ENCODE measurements at places on chromosomes 13 and 19. TPM values are rescaled to one million over a fixed set of nuclear protein-coding genes. Genes with fewer than 3 reads are reported as not detected.
A peak's percentile ranks its signal among the peaks of the same experiment; 100 is the strongest.

ARRDC5 gene
- not detected for total RNA-seq

GRCh38 chr13:20547479-20547908 is 19.5 kb upstream of the IFT88 start:
- no peaks in the 10 kb centered on the region for H3K27me3 ChIP-seq
- no peaks in the 10 kb centered on the region for H3K36me3 ChIP-seq
- no peak overlapping the region for H3K4me3 ChIP-seq
- H3K27ac ChIP-seq = no peak overlapping the region
- no peak for DNase-seq

DNA sequence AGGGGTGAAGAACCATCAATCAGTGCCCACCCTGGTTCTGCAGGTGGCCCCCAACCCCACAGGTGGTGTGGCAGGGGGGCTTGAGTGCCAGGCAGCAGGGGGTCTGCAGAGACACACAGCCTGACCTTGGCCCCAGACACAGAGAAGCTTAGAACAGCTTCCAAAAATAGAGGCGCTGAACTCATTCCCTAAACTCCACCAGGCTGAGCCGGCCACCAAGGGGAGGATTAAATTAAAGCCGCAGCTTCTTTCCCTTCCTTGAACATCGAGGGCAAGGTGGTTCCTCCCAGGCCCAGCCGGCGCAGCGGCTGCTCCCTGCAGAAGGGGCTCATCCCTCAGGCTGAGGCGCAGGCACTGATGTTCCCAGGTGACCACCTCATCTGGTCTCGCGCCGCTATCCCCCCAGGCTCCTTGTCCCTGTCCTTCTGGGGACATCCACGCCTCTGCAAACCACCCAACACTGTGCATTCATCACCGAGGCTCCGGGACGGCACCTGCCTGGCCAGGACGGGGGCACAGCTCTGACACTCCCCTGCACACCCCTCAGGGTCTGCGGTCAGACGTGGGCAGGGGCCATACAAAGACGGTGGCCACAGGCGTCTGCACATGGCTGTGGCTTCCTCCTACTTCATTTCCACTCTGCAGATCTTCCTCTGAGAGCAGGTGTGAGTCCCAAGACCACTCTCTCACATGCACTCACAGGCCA is 30.9 kb downstream of the LAMP1 start:
- peaks cover 30% of the 10 kb centered on the region for H3K36me3 ChIP-seq
- DNase-seq = no peak
- H3K4me3 ChIP-seq = no peak overlapping the region
- peaks cover 6% of the 10 kb centered on the region for H3K4me1 ChIP-seq
- no peaks in the 10 kb centered on the region for H3K27me3 ChIP-seq
- peak overlapping the region; percentile 79 for H3K27ac ChIP-seq

PTGER1 gene
- 0.87 TPM for total RNA-seq

DNA sequence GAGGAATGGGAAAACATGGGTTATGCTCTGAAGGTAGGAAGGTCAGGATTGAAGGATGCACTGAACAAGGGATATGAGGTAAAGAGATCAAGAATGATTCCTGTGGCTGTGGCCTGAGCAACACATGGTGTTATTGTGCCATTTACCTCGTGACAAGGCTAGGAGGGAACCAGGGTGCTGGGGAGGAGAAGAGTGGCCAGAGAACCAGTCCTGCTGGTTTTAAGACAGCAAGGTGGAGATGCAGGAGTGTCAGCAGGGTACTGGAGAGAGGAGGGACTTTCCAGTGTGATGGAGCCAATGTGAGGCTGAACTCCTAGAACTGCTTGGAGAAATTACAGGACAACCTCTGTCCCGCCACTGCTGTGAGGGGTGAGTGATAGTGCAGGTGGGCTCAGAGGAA is 282.4 kb downstream of the MYO16 start:
- H3K27ac ChIP-seq = no peak overlapping the region
- peaks cover 26% of the 10 kb centered on the region for H3K4me1 ChIP-seq
- H3K4me3 ChIP-seq = no peak overlapping the region
- no peaks in the 10 kb centered on the region for H3K36me3 ChIP-seq
- DNase-seq = no peak

RAB3A gene
- total RNA-seq = 12.2 TPM

DNA sequence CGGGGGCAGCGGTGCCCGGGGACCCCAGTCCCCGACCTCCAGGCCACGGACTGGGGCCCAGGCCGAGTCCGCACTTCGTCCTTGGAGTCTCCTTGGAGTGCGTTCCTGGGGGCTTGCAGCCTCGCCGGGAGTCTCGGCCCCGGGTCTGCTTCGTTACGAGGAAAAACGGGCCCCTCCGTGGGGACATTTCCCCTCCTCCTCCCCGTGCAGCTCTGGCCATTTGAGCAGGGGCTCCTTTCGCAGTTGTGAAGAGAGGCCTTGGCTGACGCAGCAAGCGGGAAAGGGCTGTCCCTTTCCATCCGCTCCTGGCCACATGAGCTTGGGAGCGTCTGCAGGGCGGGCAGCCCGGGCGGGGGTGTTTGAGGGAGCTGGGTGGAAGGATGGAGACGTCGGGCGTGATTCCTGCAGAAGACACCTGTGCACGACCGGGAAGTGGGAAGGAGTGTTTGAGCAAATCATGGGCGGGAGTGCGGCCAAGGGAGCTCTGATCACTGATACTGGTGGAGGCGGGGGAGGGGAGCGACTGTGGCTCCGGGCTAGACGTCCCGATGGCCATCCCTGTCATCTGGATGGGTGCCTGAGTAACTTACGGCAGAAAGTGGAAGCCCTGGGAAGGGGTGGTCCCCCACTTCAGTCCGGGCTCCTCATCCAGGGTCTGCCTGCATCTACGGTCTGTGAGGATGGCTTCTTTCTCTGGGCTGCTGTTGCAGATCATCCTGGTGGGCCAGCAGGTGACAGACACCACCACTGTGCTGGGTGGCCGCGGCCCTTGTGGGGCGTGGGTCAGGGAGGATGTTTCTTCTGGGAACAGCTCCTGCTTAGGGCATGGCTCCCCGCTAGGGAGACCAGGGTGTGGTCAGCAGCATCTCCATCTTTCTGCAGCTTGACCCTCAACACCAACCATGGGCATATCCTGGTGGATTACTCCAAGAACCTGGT is 736 bp downstream of the GPI start:
- no peaks in the 10 kb centered on the region for H3K27me3 ChIP-seq
- H3K4me1 ChIP-seq = peaks cover 35% of the 10 kb centered on the region
- DNase-seq = peak; percentile 29
- H3K27ac ChIP-seq = peak overlapping the region; percentile 84
- peaks cover 41% of the 10 kb centered on the region for H3K36me3 ChIP-seq

KLK7 gene
- total RNA-seq = 0.66 TPM

IGFL3 gene
- not detected for total RNA-seq

- no peak for DNase-seq
- H3K36me3 ChIP-seq = no peaks in the 10 kb centered on the region
Measured at GRCh38 chr13:73062468-73062867, 3.7 kb downstream of the KLF5 start.

CGB3 gene
- total RNA-seq = not detected

GRCh38 chr19:44857837-44858236 is 11.7 kb downstream of the NECTIN2 start:
- no peak for DNase-seq
- H3K4me3 ChIP-seq = no peak overlapping the region
- H3K27me3 ChIP-seq = no peaks in the 10 kb centered on the region
- H3K36me3 ChIP-seq = peaks cover 45% of the 10 kb centered on the region

- H3K27ac ChIP-seq = no peak overlapping the region
- H3K4me1 ChIP-seq = peaks cover 7% of the 10 kb centered on the region
- peaks cover 2% of the 10 kb centered on the region for H3K27me3 ChIP-seq
- peaks cover 12% of the 10 kb centered on the region for H3K36me3 ChIP-seq
- H3K4me3 ChIP-seq = no peak overlapping the region
Measured at GRCh38 chr13:99572131-99572530, 70.9 kb downstream of the TM9SF2 start.

- H3K4me3 ChIP-seq = no peak overlapping the region
- H3K4me1 ChIP-seq = peaks cover 9% of the 10 kb centered on the region
- H3K36me3 ChIP-seq = no peaks in the 10 kb centered on the region
Measured at GRCh38 chr13:106899442-106899841, 331.5 kb upstream of the ARGLU1 start.

PSG6 gene
- total RNA-seq = not detected

DNA sequence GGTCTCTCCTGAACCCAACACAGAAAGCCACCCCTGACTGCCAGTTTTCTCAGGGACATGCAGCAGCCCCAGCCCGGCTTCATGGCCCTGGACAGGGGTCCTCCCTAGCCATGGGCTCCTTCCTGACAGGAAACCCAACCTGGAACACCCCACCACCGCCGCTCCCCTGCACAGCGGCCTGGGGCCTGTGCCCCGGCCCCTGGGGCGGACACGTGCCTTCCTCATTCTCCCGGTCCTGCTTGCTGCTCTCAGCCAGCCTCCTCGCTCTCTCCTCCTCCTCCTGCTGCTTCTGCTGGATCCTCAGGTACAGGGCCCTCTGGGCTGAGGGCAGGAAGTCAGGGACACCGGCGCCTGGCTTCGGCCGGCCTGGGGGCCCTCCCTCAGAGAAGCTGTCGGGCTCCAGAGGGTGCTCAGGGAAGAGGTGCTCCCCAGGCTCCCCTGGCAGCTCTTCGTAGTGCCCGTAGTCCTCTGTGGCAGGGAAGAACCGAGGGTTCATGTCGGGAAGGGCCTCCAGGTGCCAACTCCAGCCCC is 20.5 kb upstream of the TMEM160 start:
- no peaks in the 10 kb centered on the region for H3K4me1 ChIP-seq
- no peak overlapping the region for H3K27ac ChIP-seq
- H3K4me3 ChIP-seq = no peak overlapping the region
- no peaks in the 10 kb centered on the region for H3K27me3 ChIP-seq
- H3K36me3 ChIP-seq = peaks cover 39% of the 10 kb centered on the region

DNA sequence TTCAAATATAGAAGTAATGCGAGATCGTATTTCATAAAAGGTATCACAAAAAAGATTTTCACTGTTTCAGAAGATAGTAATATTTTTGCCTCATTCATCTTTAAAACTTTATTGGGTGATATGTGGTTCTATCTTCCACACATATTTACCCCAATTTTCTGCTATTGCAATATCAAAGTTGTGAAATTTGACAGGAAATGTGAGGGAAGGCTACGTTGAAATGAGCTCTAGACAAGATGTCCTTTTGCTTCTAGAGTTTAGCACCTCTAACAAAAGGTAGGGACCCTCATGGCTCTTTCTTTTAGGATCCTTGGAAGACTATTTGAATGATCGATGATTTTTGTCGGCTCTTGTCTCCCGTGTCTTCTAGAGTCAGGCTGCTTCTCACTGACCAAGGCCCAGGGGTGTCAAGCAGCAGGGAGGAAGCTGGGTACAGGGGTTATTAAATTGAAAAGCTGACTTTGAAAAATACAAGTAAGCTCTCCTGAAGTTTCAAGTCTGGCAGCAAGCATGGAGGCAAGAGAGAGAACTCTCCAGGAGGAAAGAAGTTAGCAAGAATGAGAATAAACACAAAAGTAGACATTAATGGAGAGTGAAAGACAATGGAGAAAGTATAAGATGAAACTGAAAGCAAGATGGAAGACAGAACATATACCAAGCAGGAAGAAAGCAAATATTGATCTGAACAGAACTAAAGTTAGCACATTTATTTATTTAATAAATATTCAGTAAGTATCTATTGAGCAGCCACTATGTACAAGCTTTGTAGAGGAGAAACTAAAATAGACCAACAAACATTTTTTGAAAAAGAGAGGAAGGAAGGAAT is 73.4 kb downstream of the RUBCNL start:
- peaks cover 26% of the 10 kb centered on the region for H3K27me3 ChIP-seq
- no peaks in the 10 kb centered on the region for H3K4me1 ChIP-seq
- no peaks in the 10 kb centered on the region for H3K36me3 ChIP-seq
- H3K27ac ChIP-seq = no peak overlapping the region
- no peak overlapping the region for H3K4me3 ChIP-seq

GRCh38 chr13:37037241-37037640 is 22.2 kb downstream of the SUPT20H start:
- no peak overlapping the region for H3K4me3 ChIP-seq
- peaks cover 83% of the 10 kb centered on the region for H3K36me3 ChIP-seq
- no peak overlapping the region for H3K27ac ChIP-seq
- no peaks in the 10 kb centered on the region for H3K27me3 ChIP-seq
- no peaks in the 10 kb centered on the region for H3K4me1 ChIP-seq

DNA sequence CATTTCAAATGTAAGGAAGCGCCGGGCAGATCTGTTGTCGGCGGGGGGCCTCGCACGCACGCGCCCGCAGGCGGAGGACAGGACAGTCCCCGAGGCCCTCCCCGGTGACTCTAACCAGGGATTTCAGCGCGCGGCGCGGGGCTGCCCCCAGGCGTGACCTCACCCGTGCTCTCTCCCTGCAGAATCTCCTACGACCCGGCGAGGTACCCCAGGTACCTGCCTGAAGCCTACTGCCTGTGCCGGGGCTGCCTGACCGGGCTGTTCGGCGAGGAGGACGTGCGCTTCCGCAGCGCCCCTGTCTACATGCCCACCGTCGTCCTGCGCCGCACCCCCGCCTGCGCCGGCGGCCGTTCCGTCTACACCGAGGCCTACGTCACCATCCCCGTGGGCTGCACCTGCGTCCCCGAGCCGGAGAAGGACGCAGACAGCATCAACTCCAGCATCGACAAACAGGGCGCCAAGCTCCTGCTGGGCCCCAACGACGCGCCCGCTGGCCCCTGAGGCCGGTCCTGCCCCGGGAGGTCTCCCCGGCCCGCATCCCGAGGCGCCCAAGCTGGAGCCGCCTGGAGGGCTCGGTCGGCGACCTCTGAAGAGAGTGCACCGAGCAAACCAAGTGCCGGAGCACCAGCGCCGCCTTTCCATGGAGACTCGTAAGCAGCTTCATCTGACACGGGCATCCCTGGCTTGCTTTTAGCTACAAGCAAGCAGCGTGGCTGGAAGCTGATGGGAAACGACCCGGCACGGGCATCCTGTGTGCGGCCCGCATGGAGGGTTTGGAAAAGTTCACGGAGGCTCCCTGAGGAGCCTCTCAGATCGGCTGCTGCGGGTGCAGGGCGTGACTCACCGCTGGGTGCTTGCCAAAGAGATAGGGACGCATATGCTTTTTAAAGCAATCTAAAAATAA is 18.2 kb downstream of the IL17D start:
- no peak overlapping the region for H3K27ac ChIP-seq
- H3K4me3 ChIP-seq = peak overlapping the region; percentile 68
- peaks cover 8% of the 10 kb centered on the region for H3K27me3 ChIP-seq
- H3K36me3 ChIP-seq = no peaks in the 10 kb centered on the region
- peak; percentile 62 for DNase-seq

BRCA2 gene
- 14.8 TPM for total RNA-seq

GRCh38 chr19:45440259-45440638 is 16.5 kb upstream of the ERCC1 start:
- DNase-seq = no peak
- H3K36me3 ChIP-seq = no peaks in the 10 kb centered on the region
- H3K4me3 ChIP-seq = peak overlapping the region; percentile 69
- H3K4me1 ChIP-seq = peaks cover 31% of the 10 kb centered on the region

- peak; percentile 48 for DNase-seq
- peak overlapping the region; percentile 86 for H3K27ac ChIP-seq
- no peak overlapping the region for H3K4me3 ChIP-seq
- H3K4me1 ChIP-seq = peaks cover 51% of the 10 kb centered on the region
- H3K36me3 ChIP-seq = peaks cover 6% of the 10 kb centered on the region
Measured at GRCh38 chr19:5123646-5124045, 154.7 kb downstream of the KDM4B start.

All from WTC11 (cell line).